ENCODE measurements at places on chromosomes 2 and 18.

GRCh38 chr18:77132369-77133050 is at the start of gene MBP:
Gene MBP (minus strand): TSS chr18:77132783. CDS start chr18:77105261, 27,522 bp downstream.
- no peaks in the 10 kb centered on the region for H3K4me1 ChIP-seq
- H3K27ac ChIP-seq = peak within 1 kb of the TSS; percentile 90
- H3K36me3 ChIP-seq = no peaks in the 10 kb centered on the region

DNA sequence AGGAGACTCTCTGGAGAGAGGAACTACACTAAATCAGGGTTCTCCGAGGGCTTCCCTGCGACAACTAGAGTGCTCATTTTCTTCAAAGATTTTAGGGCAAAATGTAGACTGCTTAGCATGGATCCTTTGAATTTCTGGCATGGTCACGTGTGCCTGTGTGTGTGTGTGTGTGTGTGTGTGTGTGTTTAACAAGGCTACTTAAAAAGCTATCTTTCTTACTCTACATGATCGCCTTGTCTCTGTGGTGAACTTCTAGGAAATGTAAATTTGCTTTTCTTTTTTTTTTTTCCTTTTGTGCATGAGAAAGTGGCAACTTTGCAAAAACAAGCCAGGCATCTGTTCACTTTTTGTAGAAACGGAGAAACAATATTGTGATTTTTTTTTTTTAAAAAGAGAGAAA is 43.9 kb downstream of the SOX11 start:
- DNase-seq = no peak
- no peaks in the 10 kb centered on the region for H3K36me3 ChIP-seq
- no peak overlapping the region for H3K4me3 ChIP-seq
- H3K27me3 ChIP-seq = no peaks in the 10 kb centered on the region

GRCh38 chr2:163185160-163185559 is 346.6 kb upstream of the KCNH7 start:
- H3K36me3 ChIP-seq = no peaks in the 10 kb centered on the region
- no peak overlapping the region for H3K27ac ChIP-seq
- no peak overlapping the region for H3K4me3 ChIP-seq
- DNase-seq = no peak
- no peaks in the 10 kb centered on the region for H3K27me3 ChIP-seq

DNA sequence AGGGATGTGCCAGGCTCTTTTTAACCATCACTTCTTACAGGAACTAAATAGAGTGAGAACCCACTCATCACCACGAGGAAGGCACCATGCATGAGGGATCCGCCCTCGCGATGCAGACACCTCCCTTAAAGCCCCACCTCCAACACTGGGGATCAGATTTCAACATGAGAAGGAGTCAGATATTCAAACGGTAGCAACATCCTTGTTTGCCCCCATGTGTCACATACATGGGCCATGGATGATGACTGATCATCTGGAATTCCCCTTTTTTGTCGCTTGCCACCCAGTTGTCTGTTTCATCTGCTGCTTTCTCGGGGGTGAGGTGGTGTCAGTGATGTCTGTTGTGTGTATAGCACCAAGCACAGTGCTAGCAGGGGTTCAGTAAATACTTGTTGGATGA is 57.9 kb downstream of the NCK2 start:
- DNase-seq = no peak
- H3K27me3 ChIP-seq = no peaks in the 10 kb centered on the region
- no peaks in the 10 kb centered on the region for H3K36me3 ChIP-seq
- H3K4me1 ChIP-seq = peaks cover 55% of the 10 kb centered on the region
- H3K27ac ChIP-seq = no peak overlapping the region

Data from tibial artery (tissue), 4 donors.